ENCODE measurements at places on chromosomes 4 and X.

GRCh38 chr4:168076989-168077725, 15.2 kb upstream of the ANXA10 start:
- DNase-seq, result peak; percentile 68

GRCh38 chr4:121168446-121169281, 4.5 kb upstream of the TNIP3 start:
- DNase-seq, result no peak

DNA sequence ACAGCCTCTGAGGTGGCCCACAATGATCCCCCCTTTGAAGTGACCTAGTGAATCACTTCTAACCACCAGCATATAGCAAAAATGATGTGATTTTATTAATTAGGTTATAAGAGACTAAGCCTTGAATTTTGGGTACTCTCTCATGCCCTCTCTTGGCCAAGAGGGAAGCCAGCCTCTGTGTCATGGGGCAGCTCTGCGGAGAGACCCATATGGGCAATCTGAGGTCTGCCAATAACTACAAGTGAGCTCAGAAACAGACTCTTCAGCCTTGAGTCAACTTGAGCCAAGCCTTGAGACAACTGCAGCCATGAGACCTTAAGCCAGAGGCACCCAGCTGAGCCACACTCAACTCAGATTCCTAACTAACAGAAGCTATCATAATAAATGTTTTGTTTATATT, 45.7 kb downstream of the MANBA start:
- DNase-seq, result no peak

DNA sequence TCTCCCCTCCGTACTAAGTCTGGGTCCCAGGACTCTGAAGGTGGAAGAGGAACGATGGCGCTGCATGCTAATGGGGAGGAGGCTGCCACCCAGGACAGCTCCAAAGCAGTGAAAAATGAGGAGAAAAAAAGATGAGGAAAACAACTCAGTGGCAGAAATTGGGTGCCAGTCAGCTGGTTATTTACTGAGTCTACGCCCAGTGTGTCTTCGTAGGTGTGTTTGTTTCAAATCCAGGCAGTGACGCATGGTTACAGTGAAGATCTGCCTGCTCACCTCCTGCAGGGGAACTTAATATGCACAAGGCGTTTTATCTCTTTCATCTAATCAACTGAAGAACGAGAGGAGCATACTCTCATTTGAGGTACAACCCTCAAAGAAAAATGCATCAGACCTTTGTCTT, 70.9 kb upstream of the FBXW7 start:
- no peak for DNase-seq

DNA sequence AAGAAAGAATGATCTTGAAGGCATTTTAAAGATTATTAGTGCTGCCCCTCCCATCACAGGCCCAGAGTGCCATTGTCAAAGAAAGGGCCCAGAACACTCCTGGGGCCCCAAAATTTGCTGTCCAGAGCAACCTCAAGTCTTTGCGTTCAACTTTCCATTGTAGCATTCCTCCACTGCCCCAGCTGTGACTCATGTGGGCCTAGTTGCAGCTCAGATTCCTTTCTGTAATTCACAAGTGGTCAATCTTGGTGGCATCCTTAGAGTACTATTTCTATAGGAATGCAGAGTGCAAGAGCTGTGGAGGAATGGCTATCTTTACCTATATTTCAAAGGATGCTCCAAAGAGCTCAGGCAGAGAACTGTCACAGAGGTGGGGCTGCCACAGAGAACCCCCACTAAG, 1500.8 kb upstream of the IGFBP7 start:
- DNase-seq, result no peak

GRCh38 chrX:136061696-136062095, 76.5 kb downstream of the SLC9A6 start:
- no peak for DNase-seq

DNA sequence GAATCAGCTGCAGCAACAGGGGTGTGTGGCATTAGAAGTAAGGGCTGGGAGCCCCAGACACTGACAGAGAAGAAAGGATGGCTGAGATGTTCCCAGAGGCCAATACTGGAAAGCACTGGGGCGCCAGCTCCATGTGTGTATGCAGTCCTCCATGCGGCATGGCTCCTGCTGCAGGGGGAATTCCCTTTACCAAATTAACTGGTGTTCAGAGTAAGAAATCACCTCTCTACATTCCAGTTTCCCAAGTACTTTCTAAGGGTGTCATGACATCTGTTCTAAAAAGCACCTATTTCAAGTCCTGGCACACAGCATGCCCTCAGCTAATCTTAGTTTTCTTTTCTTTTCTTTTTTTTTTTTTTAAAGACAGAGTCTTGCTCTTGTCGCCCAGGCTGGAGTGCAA, 98.0 kb downstream of the MAML3 start:
- no peak for DNase-seq

Measured in LoVo (cell line).